Activated B cell treated with CpG ODN at 0.5 μM for 24 hours (primary cell): ENCODE measurements at places on chromosomes 2 and 18. TPM values are rescaled to one million over a fixed set of nuclear protein-coding genes. Genes with fewer than 3 reads are reported as not detected.

Gene SLC38A11
- 2.2 and 2.6 TPM in 2 replicates for total RNA-seq

Gene SEC11C
- total RNA-seq: 112 and 126 TPM in 2 replicates

Gene RANBP2
- 66.7 and 68.5 TPM in 2 replicates for total RNA-seq

Gene UBR3
- 29.4 and 35.6 TPM in 2 replicates for total RNA-seq

- no peak for DNase-seq
Measured at GRCh38 chr2:3098231-3098630, 279.4 kb downstream of the EIPR1 start.

DNA sequence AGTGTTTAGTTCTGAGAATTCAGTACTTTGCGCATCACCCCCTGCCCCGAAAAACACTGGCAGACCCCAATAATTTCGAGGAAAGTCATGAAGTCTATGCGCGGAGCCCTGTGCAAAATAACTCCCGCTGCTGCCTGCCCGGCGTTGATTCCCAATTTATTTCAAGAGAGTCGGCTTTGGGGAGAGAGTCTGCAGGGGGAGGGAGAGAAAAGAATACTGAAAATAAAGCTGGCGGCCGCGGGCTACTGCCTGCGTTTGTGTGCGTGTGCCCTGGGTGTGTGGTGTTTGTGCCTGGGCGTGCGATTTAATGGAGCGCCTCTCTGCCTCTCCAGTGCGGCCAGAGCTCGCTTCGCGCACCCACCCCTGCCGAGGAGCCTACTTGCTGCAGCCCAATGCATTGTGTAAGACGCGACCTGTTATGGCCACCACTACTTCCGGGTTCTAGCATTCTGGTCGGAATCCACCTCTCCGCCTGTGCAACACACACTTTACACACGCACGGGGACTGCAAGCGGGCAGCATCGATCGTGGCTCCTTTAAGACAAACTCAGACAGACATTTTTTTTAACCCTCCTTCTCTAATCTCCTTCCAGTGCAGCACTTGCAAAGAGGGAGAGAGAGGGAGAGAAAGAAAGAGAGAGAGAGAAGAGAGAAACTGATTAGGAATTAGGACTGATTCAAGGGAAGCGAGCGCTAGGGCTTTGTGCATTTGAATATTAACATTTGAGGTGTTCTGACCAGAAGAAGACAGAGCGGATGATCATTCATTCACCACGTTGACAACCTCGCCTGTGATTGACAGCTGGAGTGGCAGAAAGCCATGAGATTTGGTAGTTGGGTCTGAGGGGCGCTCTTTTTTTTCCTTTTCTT lies at the start of gene MEIS1:
Gene MEIS1, plus strand, starts transcription at position 447 of the 870 bp plus-strand sequence. CDS start 732 bp downstream, outside the sequence.
- DNase-seq: no peak

DNA sequence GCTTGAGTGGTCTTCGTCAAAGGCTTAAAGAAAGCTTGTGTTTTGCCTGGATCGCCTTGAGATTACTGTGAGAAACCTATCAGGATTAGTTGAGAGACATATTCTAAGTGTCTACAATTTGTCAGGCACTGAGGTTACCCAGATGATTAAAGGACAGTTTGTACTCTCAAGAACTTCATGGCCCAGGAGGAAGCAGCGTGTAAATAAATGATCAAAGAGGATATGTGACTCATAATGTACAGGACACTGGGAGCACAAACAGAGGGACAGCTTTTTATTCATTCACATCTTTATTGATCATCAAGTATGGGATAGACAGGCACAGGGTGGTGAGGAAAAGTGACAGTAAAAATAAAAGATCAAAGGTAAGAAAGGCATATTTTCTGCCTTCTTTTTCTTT lies 152.6 kb upstream of the FSHR start:
- no peak for DNase-seq

GRCh38 chr18:69567813-69568488 lies 167.3 kb downstream of the DOK6 start:
- DNase-seq: no peak

GRCh38 chr18:21700528-21701075 lies 4.0 kb downstream of the ABHD3 start:
- DNase-seq: no peak

DNA sequence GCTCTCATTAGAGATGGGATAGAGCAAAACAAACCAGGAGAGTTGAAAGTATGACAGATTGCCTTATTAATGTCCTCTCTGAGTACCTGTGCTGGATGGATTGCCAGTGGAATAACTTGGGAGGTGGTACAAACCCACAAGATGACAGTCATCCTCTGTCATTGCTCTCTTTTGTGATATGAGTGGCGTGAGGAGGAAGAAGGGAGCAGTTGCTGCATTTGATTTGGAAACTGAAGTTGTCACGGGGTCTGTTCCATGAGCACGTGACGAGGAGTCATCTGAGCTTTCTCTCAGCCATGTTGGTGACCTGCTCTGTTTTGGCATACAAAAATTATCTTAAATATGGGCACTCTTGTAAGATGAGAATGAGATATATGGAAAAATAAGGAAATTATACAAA lies 204.9 kb downstream of the FAM210A start:
- no peak for DNase-seq

GRCh38 chr2:73892631-73893329 lies at the start of gene ACTG2:
Gene ACTG2, plus strand, starts transcription at chr2:73893008. Its CDS starts 8,304 bp downstream, at chr2:73901312.
- DNase-seq: no peak

DNA sequence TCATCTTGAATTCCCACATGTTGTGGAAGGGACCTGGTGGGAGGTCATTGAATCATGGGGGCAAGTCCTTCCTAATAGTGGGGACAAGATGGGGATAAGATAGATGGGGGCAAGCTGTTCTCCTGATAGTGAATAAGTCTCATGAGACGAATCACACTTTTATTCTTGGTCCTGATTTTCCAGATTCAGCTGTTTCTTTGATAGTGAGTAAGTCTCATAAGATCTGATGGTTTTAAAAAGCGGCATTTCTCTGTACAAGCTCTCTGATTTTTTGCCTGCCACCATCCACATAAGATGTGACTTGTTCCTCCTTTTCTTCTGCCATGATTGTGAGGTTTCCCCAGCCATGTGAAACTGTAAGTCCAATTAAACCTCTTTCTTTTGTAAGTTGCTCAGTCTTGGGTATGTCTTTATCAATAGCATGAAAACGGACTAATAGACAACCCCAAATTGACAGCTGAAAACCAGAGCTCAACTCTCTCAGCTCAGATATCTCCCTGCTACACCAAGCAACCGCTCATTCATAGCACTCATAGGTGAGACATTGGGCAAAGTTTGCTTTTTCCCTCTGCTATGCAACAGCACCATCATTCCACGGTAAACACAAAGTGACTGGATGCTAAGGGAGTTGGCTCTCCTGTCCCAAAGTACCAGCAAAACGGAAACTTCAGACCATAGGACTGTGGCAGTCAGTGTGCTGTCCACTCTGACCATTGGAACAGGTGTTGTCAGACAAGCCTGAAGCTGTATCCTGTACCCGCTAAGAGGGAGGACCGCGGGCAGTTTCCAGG lies 44.9 kb upstream of the TBC1D8 start:
- no peak for DNase-seq

DNA sequence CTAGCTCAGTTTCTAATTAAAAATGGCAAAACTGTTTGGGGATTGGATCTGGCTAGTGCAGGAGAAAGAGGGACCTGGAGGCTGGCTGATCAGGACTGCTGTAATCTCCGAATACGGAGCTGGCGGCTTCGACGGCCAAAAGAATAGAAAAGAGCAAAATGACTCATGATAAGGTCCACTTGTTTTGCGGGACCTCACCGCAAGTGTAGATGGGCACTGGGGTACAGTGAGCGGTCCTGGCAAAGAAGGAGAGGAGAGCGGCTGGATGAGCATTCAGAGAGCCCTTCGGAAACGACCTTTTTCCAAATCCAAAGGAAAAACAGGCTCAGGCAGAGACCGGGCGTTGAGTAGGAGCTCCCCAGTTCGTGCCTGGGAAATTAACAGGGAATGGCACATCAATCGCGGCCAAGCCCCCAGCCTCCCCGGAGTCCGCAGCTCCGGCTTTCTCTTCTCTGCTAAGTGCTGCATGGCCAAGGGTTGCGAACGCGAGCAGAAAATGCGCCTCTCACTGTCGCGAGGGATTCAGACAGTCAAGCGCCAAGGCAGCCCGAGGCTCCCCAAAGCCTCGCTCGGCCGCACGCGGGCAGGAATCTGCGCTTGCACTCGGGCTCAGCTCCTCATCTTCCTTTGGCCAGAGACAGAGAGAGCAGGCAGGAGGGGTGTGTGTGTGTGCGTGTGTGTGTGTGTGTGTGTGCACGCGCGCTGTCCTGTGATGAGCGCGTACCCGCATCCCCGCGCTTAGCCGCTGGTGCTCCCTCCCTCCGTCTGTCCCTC lies 1.8 kb downstream of the DCC start:
- no peak for DNase-seq

GRCh38 chr2:177724398-177725287 lies 332.1 kb downstream of the AGPS start:
- no peak for DNase-seq
